Vagina (tissue), 2 donors: ENCODE measurements at places on chromosomes 11 and 22. TPM values are rescaled to one million over a fixed set of nuclear protein-coding genes. Genes with fewer than 3 reads are reported as not detected.

The OR52A1 gene
- total RNA-seq, result not detected

The GRAP2 gene
- total RNA-seq, result 12.3 TPM

The OR4C46 gene
- total RNA-seq, result not detected

The TRIM66 gene
- total RNA-seq, result 12.8 TPM

The SLCO2B1 gene
- 55.5 TPM for total RNA-seq

The GRM5 gene
- total RNA-seq, result not detected

The DNAJB13 gene
- total RNA-seq, result not detected

The CABP7 gene
- not detected for total RNA-seq

The TSGA10IP gene
- not detected for total RNA-seq

The CCDC81 gene
- total RNA-seq, result not detected

The BLID gene
- total RNA-seq, result 5.9 TPM

The IFITM1 gene
- 379 TPM for total RNA-seq

The MUC6 gene
- total RNA-seq, result not detected

The RPLP2 gene
- 1,068 TPM for total RNA-seq

The ART5 gene
- 3.2 TPM for total RNA-seq

The CYP2D6 gene
- total RNA-seq, result 1.7 TPM

The RAB30 gene
- total RNA-seq, result 10.8 TPM

The PRR33 gene
- total RNA-seq, result not detected

The CARD16 gene
- total RNA-seq, result 26.8 TPM

The MMP27 gene
- not detected for total RNA-seq

The CRY2 gene
- total RNA-seq, result 54.3 TPM

The TUBA8 gene
- total RNA-seq, result 5.6 TPM

The SYT7 gene
- total RNA-seq, result 3.4 TPM

The LMO2 gene
- total RNA-seq, result 26.5 TPM

The RASSF10 gene
- total RNA-seq, result 3.7 TPM
